IPS DF 19.7 (cell line): ENCODE measurements at places on chromosomes 4 and X.

GRCh38 chr4:113872426-113873260, 106.8 kb downstream of the ARSJ start:
- DNase-seq, result no peak

DNA sequence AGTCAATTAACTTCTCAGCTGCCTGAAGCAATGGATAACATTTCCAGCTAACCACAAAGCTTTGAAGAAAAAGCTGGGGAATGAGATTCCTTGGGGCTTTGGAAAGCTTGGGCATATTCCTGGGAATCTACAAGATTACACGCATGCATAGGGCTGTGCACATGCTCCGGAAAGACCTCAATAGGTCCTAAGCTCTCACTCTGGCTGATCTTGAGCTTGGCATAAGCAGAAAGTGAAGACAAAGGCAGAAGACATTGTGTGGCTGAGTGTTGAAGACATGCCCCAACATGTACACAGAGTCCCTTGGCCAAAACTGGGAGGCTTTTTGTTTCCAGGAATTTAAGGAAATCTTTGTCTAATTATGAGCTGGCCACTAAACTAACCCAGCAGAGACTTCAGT, 31.2 kb downstream of the ATG4A start:
- no peak for DNase-seq

- DNase-seq, result no peak
These were observed 146.7 kb downstream of the COL25A1 start for GRCh38 chr4:109155682-109156283.

DNA sequence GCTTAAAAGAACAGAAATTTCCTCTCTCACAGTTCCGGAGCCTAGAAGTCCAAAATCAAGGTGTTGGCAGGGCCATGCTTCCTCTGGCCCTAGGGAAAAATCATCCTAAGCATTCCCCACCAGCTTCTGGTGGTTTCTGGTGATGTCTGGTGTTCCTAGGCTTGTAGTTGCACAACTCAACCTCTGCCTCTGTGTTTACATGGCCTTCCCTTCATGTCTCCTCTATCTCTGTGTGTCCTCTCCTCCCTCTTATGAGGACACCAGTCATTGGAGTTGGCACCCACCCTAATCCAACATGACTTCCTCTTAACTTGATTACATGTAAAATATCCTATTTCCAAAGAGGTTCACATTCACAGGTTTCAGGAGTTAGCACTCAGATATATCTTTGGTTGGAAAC, 15.4 kb downstream of the LRP2BP start:
- DNase-seq, result no peak

DNA sequence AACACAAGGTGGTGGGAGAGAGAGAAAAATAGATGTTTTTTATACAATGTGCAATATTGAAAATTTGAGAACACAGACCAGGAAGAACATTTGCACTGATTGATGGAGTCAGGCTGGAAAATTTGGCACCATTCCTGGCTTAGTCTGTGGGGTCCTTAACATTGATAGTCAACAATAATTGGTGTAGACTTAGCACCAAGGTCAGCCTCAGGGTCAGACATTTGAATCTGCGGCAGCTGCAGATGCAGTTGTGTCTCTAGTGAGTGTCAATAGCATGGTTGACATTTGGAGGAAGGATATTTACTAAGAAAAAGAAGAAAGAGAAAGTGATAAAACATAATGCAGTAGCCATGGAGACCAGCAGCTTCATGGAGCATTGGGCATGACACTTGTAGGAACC, 31.5 kb upstream of the GLRA3 start:
- no peak for DNase-seq

DNA sequence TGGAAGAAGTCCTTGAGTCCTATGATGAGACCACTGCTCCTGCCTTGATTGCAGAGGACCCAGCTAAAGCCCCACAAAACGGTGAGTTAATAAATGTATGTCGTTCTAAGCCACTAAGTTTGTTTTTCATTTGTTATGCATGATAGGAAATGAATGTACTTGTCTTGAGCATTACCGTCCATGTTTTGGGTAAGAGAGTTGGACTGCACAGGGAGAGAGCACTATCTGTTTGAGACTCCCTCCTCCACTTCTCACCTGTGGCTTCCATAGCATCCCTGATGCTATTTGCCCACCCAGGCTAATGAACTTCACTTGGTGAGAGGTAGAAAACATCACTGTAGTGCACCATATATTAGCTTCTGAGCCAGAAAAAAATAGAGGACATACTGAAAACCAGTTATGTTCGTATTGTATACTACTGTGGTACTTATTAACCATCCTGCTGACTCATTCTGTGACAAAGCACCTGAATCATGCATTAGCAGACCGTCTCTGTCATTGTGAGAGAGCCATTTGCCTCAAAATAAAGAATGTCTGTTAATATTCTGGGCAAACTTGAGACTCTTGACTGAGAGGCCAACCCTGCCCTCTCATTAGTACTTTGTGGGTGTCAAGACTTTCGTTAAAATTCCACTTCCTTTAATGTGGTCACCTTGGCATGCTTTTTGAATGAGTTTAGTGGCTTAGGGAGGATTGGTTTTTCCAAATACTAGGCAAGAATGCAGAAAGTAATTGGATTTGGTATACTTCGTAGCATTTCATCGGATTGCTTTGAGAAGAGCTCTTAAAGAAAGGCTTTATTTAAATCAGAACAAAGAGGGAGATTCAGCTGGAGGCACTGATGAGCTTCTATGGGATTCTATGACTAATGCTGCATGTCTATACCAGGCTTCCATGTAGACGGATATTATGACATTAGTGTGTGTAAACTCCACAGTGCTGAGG, 99.3 kb upstream of the GRPR start:
- DNase-seq, result no peak

DNA sequence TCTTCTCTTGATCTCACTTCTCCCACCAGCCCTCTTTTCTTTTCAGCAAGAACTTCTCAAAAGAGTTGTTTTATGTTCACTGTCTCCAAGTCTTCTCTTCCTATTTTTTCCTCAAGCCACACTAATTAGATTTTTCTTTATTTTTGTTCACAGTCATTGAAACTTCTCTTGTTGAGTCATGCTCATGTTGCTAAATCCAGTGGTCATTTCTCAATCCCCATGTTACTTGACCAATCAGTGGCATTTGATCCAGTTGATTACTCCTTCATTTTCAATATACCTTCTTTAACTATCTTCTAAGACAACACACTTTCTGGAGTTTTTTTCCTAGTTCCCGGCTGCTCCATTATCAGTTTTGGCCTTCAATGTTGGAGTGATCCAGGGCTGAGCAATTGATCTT, 103.1 kb upstream of the LSM6 start:
- DNase-seq, result no peak

GRCh38 chr4:154205471-154205870, 286.1 kb downstream of the DCHS2 start:
- no peak for DNase-seq

DNA sequence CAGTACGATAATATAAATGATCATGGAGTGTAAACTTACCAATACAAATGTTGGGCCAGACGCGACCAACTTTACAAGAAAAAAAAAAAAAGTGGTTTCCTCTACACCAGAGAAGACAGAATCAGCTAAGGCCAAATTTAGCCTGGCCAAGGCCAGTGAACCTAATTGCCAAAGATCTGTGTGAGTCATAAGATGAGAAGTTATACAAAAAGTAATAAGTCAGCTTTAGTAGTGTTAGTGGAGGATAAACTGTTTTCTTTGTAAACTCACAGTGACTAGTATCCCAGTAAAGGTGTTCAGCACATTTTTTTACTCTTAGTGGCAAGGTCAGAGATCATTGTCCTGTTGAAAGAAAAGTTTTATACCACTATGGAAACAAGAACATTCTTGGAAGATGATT, 531.4 kb upstream of the TECRL start:
- no peak for DNase-seq

GRCh38 chrX:153414856-153415510, 3.7 kb downstream of the ZFP92 start:
- DNase-seq, result no peak

- no peak for DNase-seq
These were observed 86.6 kb downstream of the RTL5 start for GRCh38 chrX:72045141-72045540.

GRCh38 chr4:68288393-68288740, 42.9 kb upstream of the TMPRSS11B start:
- DNase-seq, result no peak

DNA sequence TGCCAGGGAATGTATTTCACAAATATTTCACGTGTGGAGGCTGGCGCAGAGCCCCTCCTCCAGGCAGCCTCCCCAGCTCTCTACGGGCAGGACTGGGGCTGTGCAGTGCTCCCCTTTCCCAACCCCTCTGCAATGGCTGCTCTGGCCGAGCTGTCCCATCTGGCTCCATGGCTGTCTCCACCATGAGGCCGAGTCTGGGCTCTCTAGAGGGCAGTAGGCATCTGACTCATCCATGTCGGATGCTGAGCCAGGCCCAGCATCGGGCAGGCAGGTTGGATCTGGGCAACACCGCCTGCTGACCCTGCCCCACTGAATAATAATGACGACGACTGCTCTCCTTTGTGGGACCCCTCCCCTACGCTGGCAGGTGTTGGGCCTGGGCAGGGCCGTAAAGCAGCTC, 11.0 kb upstream of the SH3TC1 start:
- DNase-seq, result no peak

DNA sequence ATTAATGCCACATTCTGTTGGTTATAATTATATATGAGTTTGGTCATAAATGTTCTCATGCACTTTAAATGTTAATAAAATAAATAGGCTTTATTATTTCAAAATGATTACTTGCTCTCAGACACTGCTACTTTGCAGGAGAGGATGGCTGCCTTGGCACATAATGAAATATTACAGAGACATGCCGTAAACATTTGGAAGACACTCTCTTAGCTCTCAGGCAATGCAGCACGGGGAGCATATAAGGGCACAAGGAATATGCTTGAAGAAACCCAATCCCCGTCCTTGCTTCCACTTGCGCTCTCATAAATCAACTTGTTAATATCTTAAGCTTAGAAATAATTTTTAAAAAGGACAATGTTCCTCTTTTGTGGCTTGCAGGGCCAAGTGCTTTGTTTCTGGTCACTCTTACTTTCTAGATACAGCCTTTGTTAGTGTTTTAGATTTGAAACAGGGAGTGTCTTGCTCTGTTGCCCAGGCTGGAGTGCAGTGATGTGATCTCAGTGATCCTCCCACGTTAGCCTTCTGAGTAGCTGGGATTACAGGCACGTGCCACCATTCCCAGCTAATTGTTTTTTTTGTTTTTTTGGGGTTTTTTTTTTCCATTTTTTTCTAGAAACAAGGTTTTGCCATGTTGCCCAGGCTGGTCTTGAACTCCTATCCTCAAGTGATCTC, 445.0 kb downstream of the SPRY1 start:
- no peak for DNase-seq

- DNase-seq, result no peak
These were observed 634.7 kb upstream of the FAM241A start for GRCh38 chr4:111510535-111510934.

GRCh38 chr4:128384765-128385598, 97.4 kb upstream of the PGRMC2 start:
- DNase-seq, result no peak

DNA sequence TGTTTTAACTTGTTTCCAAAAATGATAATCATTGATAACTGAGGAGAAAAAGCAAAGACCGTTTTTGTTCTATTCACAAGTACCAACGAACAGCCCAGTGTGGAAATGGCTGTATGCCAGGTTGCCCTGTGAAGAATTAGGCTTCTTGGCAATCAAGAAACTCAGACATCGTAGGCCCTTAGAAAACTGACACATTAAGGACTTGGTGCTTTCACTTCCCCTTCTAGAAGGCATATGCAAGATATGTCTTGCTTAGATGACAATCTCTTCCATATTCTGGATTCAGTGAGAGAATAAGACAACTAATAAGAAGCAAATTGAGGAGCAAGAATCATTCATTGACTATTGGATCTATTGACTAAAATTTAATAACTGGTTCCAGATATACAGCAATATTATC, 56.6 kb downstream of the ANAPC10 start:
- no peak for DNase-seq

GRCh38 chr4:164890691-164891090, 13.7 kb downstream of the APELA start:
- no peak for DNase-seq

GRCh38 chr4:52241916-52242315, 190.8 kb downstream of the SPATA18 start:
- no peak for DNase-seq

DNA sequence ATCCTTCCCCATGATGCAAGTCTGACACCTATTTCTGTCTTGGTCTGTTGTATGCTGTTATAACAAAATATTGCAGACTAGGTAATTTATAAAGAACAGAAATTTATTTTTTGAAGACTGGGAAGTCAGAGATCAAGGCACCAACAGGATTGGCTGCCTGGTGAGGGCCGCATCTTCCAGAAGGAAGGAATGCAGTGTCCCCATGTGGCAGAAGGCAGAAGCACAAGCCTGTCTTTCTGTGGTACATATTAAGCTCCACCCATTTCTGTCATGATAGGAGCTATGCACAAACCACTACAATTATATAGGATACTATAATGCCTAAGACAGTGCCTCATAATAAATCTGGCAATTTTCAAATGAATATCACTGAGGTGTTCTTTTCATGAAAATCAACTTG, 502.3 kb upstream of the DIAPH2 start:
- no peak for DNase-seq

- no peak for DNase-seq
These were observed 517.7 kb downstream of the BCOR start for GRCh38 chrX:39580043-39580442.

DNA sequence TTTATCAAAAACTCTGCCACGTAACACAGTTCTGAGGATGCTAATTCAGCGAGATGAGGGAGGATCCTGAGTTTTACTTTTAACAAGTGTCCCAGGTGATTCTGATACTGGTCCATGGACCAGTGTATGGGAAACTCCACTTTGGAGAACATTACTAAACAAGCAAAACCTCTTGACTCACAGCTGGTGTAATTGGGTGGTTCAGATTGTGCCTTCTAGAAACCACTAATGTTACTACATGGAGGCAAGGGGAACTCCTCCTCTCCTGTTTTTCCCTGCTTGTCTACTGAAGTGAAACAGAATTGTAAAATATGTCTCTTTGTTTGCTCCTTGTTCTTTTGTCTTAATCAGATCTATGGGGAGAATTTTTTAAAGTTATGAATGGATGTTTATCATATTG, 62.6 kb downstream of the FRAS1 start:
- DNase-seq, result no peak

DNA sequence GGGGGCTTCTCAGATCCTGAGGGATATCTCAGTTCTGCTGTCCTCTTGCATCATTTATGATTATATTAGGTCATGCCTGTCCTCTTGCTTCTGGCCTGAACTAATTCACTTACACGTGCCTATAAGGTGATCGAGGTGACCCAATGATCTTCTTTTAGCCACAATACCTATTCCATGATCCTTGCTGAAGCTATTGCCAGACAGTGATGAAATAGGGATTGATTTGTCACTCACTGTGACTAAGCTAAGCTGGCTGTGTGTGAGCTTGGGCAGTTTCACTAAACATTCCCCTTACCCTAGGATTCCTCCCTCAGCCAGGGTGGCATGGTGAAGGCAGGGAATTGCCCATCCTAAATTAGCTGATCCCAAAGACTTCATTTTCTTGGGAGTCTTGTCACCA, 19.0 kb downstream of the HADH start:
- DNase-seq, result no peak

DNA sequence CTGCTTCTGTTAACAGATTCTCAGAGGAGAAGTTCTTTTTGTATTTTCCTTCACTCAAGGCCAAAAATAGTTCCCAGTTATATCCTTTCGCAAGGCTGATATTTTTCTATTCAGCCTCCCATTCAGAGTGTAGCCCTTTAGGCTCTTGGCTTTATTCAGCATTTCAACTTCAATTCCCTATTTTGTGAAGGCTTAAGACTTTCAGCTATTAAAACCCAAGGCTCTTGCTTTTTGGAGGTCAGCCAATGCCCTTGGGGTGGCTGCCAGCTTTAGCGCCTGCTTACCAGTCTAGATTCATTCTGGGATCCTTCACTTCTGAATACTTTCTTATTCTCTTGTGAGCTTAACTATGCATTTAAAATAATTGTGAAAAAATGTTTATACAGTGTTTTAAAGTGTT, 57.3 kb upstream of the ADGRA3 start:
- DNase-seq, result no peak
